ENCODE measurements at places on chromosomes 7 and 10.

DNA sequence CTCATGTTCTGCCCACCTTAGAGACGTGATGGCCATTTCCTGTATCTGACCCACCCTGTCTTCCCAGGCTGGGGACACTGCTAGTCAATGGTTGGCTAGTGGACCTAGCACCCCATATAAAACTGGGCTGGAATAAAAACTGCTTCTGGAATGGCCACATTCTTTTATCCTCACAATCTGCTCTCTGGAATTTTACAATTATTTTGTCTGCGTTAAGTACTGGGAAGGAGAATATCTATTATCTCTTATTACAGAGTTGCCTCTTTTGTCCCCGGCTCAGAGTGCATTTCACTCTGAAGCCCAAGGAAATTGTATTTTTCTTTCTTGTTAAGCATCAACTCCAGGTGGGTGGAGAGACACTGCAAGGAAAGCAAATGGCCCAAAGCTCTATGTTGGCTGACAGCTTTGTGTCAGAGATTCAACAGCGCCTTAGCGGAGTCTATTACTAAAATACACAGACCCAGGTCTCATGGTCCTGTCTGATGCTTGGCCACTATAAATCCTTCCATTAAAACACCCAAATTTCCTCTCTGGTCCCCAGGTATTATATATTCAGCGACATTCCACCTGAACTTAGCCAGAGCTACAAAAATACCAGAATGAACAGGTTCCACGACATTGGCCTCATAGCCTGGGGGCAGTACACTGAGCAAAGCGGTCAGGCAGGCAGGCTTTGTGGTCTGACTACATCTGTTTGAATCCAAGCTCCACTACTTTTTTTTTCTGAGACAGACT is 121.7 kb downstream of the PRPF18 start:
- no peak for DNase-seq

- DNase-seq, result no peak
Measured at GRCh38 chr7:81231301-81231838, 312.5 kb upstream of the SEMA3C start.

- DNase-seq, result no peak
Measured at GRCh38 chr7:106865130-106866041, at the start of gene PIK3CG. TSS of gene PIK3CG (plus strand) at chr7:106865282. CDS start at chr7:106867562, 2,280 bp downstream.

GRCh38 chr10:103441206-103441605 is 11.0 kb downstream of the CALHM2 start:
- no peak for DNase-seq
